Naive thymus-derived CD4-positive, alpha-beta T cell (primary cell): ENCODE measurements at places on chromosomes 13 and 19. TPM values are rescaled to one million over a fixed set of nuclear protein-coding genes. Genes with fewer than 3 reads are reported as not detected.

The POU2F2 gene
- total RNA-seq: 73.4 TPM

The DACT3 gene
- 0.49 TPM for total RNA-seq

The MRPL4 gene
- total RNA-seq: 70.5 and 70.9 TPM in 2 replicates

The B3GNT8 gene
- 1.1 and 1.6 TPM in 2 replicates for total RNA-seq

The TMIGD2 gene
- total RNA-seq: 40.0 TPM

The OR7A17 gene
- not detected in 2 replicates for total RNA-seq

The FFAR2 gene
- 2.2 TPM for total RNA-seq

The ERCC2 gene
- total RNA-seq: 14.4 TPM

The LAIR1 gene
- total RNA-seq: 82.3 TPM

DNA sequence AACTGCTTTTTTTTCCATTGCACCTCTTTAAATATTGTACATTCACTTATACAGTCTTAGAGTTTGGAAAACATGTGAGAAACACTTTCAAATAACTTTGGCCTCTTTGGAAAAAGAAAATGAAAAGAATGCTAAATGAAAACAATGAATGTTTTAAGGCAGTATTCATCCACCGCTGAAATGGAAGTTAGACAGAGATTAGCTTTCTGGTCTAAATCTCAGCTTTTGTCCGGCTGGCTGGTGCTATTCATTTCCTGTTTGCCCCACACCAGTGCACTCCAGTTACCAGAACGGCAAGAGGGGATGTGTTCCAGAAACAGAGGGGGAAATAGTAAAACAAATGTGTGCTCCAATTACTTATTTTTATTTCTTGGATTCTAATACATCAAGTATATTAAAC is 1201.3 kb downstream of the EFNB2 start:
- no peak for DNase-seq

- DNase-seq: peak; percentile 57
These were observed at the start of gene GPI for GRCh38 chr19:34364830-34365462. Gene GPI (plus strand): TSS chr19:34365196. CDS start chr19:34365267, 71 bp downstream.

DNA sequence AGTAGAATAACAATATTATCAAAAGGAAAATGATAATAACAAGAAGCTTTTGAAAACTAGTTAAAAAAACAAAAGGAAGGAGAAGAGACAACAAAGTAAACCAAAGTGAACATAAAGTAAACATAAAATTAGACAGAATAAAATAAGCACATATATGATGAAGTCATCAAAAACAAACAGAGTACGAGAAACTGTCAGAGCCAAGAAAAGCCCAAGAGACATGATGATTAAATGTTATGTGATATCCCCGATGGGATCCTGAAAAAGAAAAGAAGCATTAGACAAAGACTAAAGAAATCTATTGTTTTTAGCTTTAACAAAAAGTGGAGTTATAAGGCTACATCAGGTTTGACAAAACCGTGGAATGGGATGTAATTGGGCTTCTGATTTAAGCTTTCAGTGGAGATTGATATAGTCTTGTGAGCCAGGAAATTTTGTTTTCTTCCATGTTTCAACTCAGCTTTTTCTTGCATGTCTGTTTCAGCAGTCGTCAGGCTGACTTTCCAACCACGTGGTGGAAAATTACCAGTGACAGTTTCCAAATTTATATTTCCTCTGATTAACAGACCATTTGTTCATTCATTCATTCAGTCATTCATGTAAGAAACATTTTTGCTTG is 64.9 kb downstream of the KL start:
- no peak for DNase-seq

GRCh38 chr19:3350014-3350663 is 16.2 kb upstream of the NFIC start:
- DNase-seq: no peak

DNA sequence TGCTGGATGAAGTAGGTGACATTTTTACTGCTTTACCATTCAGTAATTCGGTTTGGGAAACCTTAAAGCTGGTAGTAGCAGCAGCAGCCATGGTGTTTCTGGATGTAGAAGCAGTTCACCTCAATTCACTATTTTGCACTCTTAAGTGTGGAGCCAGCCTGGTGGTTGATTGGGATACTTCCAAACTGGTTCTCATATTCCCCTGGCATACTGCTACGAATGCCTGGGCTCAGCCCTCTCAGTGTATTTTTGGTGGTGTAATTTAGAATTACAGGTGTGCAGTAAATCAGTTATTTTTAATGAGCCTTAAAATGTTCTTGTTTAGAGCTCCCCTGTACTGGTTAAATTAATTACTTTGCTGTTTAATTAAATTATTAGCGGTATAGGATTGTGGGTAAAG is 12.4 kb downstream of the HNRNPM start:
- DNase-seq: no peak

DNA sequence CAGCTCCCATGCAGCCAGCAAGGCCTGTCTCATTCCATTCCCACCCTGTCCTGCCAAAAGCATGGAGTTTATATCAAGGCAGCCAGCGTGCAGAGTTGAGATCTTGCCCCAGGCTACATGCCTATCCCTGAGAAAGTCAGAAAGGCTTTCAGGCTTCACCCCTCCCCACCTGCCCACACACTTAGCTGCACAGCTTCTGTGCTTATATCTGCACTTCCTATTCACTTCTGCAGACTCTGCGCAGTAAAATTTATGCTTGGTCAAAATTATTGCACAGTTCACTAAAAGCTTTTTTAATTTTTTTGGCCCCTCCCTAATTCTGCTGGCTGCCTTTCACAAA is 12.5 kb upstream of the ZNF675 start:
- no peak for DNase-seq

- DNase-seq: no peak
These were observed 446.4 kb downstream of the GPC6 start for GRCh38 chr13:93672996-93673395.

DNA sequence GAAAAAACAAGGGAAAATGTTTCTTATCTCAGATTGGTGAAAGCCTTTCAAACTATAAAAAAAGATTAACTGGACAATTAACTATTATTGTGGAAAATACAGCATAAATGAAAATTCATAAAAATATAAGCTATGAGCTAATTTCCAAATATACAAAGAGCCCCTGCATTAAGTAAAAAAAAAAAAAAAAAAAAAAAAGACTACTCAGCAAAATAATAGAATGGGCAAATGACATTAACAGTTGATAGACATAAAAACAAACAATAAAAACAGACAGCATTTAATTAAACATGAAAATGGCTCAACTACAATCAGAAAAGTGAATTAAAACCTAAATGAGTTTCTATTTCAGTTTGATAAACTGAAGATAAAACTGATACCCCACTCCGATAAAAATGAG is 77.5 kb downstream of the RBM26 start:
- no peak for DNase-seq

DNA sequence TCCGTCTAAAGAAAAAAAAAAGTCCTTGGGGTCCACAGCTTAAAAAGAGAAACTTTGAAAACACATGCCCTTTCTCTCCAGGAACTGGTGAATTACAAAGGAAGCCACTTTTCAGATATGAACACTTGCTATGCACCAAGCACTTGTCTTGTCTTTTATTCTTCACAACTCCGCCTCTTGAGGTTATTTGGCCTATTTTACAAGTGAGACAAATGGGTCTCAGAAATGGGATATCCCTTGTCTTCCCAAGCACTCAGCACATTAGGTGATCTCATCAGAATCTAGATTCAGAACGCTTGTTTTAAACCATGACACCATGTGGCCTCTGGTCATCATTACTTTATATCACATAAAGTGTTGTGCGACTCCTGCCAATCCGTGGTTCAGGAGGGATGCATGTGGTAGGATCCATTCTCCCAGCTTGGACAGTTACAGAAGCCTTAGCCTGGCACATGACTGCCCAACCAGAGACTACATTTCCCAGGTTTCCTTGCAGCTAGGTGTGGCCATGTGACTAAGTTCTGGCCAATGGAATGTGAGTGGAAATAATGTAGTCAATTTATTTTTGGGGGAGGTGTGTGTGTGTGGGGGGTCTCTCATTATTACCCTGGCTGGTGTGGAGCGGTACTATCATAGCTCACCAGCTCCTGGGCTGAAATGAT is 13.9 kb downstream of the TSKS start:
- no peak for DNase-seq

- DNase-seq: no peak
These were observed 897.0 kb downstream of the EFNB2 start for GRCh38 chr13:105638426-105638825.

- peak; percentile 40 for DNase-seq
These were observed 561 bp upstream of the GJA3 start for GRCh38 chr13:20161275-20161950.
